Esophagus squamous epithelium (tissue), 5 donors: ENCODE measurements at places on chromosomes 11 and 22.

DNA sequence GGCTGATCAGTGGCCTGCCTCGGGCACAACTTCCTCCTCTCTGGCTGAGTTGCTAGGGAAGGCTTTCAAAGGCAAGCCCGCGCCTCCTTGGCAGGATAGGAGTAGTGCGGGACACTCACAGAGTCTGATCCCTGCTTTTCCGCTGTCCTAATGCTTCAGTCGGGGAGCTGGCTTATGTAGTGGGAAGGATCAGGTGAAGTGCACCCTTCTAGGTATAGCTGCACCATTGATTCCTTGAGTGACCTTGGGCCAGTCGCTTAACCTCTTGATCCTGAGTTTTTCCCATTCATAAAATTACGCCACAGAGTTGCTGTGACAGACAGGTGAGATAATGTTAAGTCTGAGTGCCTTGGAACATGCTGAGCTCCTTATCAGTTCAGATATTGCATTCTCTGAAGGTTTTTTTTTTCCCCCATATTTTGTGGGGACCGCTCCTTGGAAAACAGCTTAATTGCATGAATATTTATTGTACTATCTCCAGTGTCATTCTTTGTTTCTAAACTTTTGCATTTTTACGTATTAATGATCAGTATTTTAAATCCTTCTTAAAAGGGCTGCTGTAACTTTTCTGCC lies 961 bp downstream of the IPO7 start:
- no peak for DNase-seq

- no peak for DNase-seq
These were observed 20.7 kb downstream of the POU2F3 start for GRCh38 chr11:120260616-120261015.

DNA sequence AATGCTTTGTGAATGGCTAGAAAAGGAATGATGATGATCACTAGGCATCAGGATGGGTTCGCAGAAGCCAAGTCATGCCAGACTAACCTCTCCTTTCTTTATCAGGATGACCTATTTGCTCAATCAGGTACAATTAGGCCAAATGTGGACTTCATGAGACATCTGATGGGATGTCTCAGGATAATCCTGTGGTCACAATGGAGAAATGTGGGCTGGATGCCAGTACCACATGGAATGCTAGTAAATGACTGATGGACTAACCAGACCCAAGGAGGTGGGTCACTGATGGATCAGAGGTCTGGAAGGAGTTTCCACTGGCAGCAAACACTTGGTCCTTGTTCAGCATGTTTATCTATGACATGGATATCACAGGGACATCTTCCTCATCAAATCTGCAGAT lies 94.8 kb upstream of the PHOX2A start:
- DNase-seq, result no peak

DNA sequence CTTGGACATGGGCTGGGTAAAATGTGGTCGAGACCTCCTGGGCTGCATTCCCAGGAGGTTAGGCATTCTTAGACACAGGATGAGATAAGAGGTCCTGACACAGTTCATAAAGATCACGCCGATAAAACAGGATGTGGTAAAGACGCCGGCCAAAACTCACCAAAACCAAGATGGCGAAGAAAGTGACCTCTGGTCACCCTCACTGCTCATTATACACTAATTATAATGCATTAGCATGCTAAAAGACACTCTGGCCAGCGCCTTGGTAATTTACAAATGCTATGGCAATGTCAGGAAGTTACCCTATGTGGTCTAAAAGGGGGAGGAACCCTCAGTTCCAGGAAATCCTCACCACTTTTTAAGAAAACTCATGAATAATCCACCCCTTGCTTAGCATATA lies 983.3 kb downstream of the OPCML start:
- no peak for DNase-seq

GRCh38 chr11:119315131-119316015 lies 1.6 kb downstream of the MCAM start:
- DNase-seq, result no peak

DNA sequence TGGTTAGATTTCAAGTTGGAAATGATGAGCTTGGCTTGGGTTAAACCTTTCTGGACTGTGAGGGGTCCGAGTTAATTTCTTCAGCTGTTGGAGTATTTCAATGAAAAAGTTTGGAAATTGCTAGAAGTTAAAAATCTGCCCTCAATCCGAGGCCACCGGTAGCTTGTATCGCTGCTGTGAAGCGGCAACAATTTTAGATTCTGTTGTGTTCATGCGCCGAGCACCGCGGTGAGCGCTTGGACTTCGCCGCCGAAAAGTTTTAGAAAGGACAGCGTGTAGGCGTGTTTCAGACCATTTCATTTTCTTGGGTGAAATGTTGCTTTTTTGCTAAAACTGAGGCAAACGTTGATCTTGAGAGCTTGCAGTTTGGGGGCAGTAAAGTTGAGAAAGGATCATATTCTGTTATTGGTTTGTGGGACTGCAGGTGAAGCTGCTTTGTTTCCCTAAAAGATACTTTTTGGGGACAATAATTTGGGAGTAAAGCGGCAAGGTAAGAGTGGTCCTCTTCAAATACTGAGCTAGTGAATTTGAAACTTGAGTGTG lies 928 bp downstream of the FBXO7 start:
- DNase-seq, result no peak

- DNase-seq, result no peak
These were observed 17.3 kb downstream of the TSPAN18 start for GRCh38 chr11:44743959-44744557.

GRCh38 chr22:36760786-36761185 lies 15.1 kb downstream of the IFT27 start:
- DNase-seq, result no peak

- DNase-seq, result no peak
These were observed 567.6 kb downstream of the BRD1 start for GRCh38 chr22:49259839-49260615.

DNA sequence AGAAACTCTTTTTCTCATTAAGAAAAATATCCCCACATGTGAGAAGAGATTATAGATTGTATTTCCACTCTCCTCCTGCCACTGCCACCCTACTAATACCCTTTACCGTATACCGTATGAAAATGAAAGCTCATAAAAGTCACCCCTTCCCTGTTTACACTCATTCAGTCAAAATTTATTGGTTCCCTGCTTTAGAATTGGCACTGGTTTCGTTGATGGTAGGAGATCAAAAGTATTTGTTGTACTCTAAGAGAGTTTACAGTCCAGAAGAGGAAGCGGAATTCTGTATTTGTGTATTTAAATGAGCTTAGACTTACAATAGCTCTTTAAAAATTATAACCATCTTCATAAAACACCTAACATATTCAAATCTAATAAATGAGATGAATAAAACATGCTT lies 68.2 kb downstream of the BBOX1 start:
- no peak for DNase-seq

DNA sequence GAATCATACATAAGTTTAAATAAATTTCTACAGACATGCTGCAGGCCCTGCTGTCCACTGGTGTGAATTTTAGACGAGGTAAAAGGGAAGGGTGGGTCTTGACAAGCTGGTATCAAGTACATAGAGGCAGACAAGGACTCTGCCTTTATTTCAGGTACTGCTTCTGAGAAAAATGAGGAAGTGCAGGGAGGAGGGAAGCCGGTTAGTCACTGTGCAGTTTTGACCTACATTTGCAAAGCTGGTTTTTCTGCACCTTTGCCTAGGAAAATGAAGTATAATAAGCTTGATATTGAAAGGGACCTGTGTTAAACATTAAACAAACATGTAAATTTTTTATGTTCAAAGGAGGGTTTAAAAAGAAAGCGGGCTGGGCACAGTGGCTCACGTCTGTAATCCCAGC lies 24.6 kb downstream of the TMEM45B start:
- no peak for DNase-seq

DNA sequence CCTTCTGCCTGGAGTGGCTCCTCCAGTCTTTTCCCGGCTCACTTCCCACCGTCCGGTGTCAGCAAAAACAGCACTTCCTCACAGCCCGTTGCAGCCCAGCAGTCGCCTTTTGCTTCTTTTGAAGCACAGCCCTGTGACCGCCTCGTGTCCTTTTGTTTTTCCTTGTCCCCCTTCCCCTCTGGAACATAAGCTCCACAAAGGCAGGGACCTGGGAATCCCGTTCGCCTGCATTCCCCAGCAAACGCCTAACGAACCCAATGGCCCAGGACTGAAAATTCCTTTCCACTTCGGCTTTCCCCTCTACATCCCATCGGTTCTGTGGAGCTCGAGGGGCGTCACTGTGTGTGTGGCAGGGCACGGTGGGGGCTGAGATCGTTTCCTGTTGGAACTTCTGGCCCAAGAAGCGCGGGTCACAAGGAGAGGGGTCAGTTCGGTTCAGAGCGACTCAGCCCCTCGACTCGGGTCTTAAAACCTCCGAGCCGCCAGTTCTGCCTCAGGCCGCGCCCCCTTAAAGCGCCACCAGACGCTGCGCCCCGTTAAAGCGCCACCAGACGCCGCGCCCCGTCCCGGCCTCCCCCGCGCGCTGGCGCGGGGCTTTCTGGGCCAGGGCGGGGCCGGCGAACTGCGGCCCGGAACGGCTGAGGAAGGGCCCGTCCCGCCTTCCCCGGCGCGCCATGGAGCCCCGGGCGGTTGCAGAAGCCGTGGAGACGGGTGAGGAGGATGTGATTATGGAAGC lies 841 bp downstream of the RIC8A start:
- no peak for DNase-seq

GRCh38 chr22:42799461-42800405 lies 57.3 kb downstream of the ARFGAP3 start:
- no peak for DNase-seq

DNA sequence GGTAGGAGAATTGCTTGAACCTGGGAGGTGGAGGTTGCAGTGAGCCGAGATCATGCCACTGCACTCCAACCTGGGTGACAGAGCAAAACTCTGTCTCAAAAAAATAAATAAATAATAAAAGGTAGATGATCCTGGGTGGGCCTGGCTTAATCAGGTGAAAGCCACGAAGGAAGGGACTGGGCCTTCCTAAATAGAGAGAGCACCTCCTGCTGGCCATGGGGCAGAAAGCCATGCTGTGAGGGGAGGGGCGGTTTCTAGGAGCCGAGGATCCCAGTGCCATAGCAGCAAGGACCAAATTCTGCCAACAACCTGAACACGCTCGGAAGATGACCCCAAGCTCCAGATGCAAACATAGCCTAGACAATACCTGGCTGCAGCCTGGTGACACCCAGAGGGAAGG lies 24.5 kb upstream of the DGKZ start:
- DNase-seq, result no peak

- DNase-seq, result no peak
These were observed 390.0 kb upstream of the CADM1 start for GRCh38 chr11:115894176-115894575.

DNA sequence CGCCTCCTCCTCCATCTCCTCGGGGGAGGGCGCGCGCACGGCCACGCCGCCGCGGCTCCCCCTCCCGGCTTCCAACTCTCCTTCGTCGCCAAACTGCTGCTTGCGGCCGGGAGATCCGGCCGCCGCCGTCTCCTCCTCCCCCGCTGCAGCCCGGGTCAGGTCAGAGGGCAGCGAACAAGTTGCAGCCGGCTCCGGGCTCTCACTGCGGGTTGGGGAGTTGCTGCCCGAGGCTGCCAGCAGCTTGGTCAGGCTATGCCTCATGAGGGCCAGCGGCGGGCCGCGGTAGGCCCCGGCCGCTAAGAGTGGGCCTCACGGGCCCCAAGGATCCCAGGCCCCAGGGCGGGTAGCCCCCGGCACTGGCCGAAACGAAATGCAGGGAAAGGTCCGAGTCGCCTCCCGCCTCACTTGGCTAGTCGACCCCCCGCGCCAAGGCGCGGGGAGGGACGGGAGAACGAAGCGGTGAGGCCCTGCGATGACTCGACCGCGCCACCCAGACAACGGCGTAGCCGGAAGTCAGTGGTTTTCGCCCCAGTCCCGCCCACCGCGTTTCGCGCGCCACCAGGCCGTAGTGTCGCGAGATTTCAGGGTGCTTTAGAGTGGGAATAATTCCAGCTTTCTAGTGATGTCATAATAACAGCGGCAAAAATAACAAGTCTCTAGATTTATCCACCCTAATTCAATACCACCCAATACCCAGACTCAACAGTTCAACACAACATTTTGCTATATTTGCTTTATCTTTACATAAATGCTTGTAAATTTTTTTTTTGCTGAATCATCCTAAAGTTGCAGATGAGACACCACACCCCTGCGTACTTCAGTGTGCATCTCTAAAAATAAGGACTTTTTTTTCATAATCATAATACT lies at the start of gene CREBZF:
CREBZF (minus strand) TSS at position 515 of the 867 bp plus-strand sequence; CDS start at position 261, 254 bp downstream.
- peak; percentile 59 for DNase-seq

- DNase-seq, result no peak
These were observed 375.3 kb downstream of the DYNC2H1 start for GRCh38 chr11:103484545-103484944.

DNA sequence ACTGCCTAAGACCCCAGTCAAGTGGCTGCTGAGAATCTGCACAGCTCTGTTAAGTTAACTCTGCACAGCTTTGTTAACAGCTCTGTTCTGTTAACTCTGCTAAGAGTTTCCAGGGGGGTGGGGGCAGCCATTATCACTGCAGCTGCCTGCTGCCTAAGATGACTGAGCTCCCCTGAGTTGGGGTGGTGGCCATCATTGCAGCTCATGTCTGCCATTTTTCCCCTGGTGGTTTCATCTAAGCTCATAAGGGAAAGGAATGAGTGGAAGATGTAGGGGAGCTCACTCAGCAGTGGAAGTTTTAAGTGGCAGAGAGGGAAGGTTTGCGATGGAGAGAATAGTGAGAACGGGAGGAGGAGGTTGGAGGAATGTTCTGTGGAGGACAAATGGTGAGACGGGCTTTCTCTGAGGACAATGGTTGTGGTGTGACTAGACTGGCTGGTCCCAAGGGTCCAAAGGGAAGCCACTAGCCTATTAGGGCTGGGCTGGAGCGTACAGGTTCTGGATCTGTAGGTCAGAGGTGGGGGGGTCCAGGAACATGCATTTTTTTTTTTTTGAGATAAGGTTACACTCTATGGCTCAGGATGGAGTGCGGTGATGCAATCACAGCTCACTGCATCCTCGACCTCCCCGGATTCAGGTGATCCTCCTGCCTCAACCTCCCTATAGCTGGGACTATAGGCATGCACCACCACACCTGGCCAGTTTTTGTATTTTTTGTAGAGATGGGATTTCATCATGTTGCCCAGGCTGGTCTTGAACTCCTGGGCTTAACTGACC lies 13.5 kb upstream of the PLET1 start:
- DNase-seq, result no peak

- DNase-seq, result no peak
These were observed 68.5 kb downstream of the SHANK2 start for GRCh38 chr11:71183878-71184277.

DNA sequence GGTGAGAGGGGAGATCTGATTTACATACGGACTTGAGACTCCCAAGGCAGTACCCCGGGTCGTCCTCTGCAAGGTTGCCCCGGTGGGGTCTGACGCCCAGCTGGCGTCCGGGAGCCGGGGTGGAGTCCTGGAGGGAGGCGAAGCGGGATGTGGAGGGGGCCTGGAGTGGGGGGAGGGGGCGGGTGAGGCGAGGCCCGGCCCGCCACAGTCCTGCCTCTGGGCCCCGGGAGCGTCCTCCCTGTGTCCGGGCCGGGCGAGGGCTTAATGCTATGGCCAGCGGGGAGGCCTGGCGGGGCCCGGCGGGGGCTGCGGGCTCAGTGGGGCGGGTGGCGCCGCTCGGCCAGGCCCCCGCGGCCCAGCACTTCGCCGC lies 2.4 kb upstream of the MYBPC3 start:
- no peak for DNase-seq

GRCh38 chr11:35013514-35014233 lies 97.3 kb downstream of the PDHX start:
- no peak for DNase-seq

- DNase-seq, result no peak
These were observed 72.0 kb upstream of the NARS2 start for GRCh38 chr11:78646564-78647185.

- no peak for DNase-seq
These were observed 68.9 kb downstream of the MTMR3 start for GRCh38 chr22:29951791-29952413.

GRCh38 chr11:65479184-65480145 lies 19.4 kb upstream of the MALAT1 start:
- DNase-seq, result no peak

GRCh38 chr11:17468122-17468521 lies 8.5 kb downstream of the ABCC8 start:
- no peak for DNase-seq
